DMS 273 treated with DMSO at 0.1 percent for 48 hours (cell line): ENCODE measurements at places on chromosomes 4 and X.

- DNase-seq, result no peak
These were observed 90.1 kb upstream of the EFHC2 start for GRCh38 chrX:44433556-44433955.

DNA sequence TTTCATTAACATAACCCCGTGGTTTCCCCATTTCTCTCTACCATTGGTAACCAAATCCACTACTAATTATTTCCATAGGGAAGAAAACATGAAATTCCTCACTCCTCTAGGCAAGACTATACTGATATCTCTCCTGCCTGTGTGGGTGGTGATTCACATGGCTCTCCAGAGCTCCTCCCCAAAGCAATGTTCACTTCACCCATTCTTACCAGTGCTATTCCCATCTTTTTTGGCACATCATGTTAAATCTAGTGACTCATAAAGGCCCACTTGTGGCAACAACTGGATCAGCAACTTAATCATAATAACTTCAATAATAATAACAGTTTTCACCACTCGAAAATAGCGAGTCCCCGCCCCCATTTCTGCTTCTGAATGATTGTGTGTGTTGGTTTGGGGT, 6.1 kb upstream of the HCCS start:
- DNase-seq, result no peak

DNA sequence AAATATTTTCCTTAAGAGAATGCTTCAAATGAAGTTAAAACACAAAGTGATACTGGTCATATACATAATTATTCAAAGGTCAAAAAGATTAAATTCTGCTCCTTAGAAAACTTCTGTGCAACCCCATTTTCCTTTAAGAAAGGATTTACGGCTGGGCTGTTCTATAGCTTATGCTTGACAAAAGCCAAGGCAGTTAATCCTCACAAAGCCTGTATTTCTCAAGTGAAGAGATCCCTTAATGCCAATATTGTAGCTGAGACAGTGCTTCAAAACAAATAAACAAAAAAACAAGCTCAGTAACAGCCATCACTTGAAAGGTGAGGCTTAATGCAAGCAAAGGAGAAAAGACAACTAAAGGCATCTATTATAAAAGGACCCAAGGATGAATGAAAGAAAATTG, 42.5 kb downstream of the BTC start:
- no peak for DNase-seq

GRCh38 chr4:165631208-165631894, 241.7 kb upstream of the TLL1 start:
- no peak for DNase-seq
